ENCODE measurements at places on chromosomes 2 and 18. TPM values are rescaled to one million over a fixed set of nuclear protein-coding genes. Genes with fewer than 3 reads are reported as not detected.
A peak's percentile ranks its signal among the peaks of the same experiment; 100 is the strongest.

Gene C1QL2
- not detected for total RNA-seq

Gene CAPG
- 83.6 TPM for total RNA-seq

Gene FAM110C
- 0.72 TPM for total RNA-seq

- no peaks in the 10 kb centered on the region for H3K4me1 ChIP-seq
- no peak for DNase-seq
Observed at GRCh38 chr2:126241411-126241810, 414.5 kb upstream of the GYPC start.

GRCh38 chr18:78849458-78849857 lies 130.2 kb upstream of the SALL3 start:
- H3K27ac ChIP-seq: no peak overlapping the region
- peaks cover 3% of the 10 kb centered on the region for H3K36me3 ChIP-seq
- no peak for DNase-seq

DNA sequence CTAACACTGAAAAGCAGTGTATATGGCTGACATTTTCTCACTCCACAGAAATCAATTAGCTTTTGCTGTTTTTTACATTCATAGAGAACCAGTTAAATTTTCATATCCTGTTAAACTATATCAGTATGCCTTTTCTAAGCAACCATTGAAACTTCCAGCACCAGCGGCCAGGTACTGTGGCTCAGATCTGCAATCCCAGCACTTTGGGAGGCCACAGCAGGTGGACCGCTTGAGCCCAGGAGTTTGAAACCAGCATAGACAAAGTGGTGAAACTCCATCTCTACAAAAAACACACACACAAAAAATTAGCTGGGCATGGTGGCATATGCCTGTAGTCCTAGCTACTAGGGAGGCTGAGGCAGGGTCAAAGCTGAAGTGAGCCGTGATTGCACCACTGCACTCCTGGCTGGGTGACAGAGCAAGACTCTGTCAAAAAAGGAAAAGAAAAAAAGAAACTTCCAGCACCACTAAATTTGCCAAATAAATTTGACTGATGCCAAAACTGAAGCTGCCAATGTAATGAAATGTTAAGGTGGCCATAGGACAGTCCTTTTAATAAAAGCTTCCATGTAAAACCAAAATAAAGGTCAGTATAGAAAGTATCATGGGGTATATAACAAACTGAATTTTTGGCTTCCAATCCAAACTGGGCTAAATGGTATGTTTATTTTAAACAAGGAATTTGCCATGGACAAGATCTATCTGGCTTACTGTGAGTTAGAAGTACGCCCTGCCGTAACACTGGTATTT lies 3.5 kb downstream of the SFT2D3 start:
- H3K27ac ChIP-seq: peak overlapping the region; percentile 39
- H3K4me3 ChIP-seq: peak overlapping the region; percentile 55
- H3K27me3 ChIP-seq: no peaks in the 10 kb centered on the region
- H3K4me1 ChIP-seq: peaks cover 46% of the 10 kb centered on the region
- DNase-seq: no peak

Data from activated T-cell treated with anti-CD3 and anti-CD28 coated beads, Interleukin-2, amount 50 U/mL, for 72 hours (primary cell).